ENCODE measurements at places on chromosomes 5 and 9.
A peak's percentile ranks its signal among the peaks of the same experiment; 100 is the strongest.

- no peak for DNase-seq
Observed at GRCh38 chr5:136087961-136088871, 44.4 kb upstream of the SMAD5 start.

GRCh38 chr5:75460532-75460931 is 50.9 kb downstream of the CERT1 start:
- DNase-seq: no peak

GRCh38 chr5:89988998-89989655 is 420.4 kb downstream of the CETN3 start:
- DNase-seq: no peak

DNA sequence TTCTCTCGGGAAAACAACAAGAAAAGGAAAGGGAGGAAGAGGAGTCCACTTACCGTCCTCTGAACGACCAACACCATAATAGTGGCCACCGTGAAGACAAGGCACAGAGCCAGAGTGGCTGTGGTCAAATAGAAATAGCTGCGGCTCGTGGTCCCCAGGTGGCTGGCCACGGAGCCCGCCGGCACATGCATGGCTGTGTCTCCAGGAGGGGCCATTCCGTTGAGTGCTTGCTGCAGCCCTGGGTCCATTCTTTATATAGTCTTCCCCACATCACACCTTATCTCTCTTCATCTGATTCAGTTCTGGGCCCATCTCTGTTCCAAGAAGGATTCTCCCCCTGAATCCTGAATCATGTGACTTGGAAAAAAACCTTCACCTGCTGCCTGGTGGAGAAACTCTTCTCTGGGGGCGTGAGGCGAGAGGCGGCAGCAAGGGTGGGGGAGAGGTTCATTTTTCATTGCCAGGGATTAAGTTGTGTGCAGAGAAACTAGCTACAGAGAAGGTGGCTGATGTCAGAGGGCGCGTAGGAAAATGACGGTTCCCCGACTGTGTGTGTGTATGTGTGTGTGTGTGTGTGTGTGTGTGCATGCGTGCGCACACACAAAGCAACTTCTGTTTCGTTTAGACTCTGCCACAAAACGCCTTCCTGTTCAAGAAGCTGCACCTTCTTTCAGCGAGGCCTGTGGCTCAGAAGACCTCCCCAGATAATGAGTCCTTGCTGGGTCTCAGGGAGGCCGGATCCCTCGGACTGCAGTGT is at the start of gene TNFSF8:
TSS of gene TNFSF8 (minus strand) at position 536 of the 757 bp plus-strand sequence. CDS start at position 248, 288 bp downstream.
- peak; percentile 65 for DNase-seq

DNA sequence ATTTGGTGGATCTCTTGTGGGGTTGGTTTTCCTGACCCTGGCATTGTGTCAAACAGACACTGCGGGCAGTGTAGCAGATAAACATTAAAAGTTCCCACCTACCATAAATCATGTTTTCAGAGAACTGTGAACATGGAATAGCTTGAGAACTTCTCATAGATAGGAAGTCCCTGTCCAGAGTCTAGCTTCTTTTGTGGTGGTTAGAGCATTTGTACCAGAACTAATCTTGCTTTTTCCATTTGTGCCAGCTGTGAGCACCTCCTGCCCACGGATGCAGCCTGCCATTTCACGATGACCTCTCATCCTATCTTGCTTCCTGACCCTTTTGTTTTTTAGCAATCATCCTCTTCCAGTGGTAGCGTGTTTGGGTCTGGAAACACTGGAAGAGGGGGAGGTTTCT is 61.4 kb downstream of the FAM78A start:
- no peak for DNase-seq

DNA sequence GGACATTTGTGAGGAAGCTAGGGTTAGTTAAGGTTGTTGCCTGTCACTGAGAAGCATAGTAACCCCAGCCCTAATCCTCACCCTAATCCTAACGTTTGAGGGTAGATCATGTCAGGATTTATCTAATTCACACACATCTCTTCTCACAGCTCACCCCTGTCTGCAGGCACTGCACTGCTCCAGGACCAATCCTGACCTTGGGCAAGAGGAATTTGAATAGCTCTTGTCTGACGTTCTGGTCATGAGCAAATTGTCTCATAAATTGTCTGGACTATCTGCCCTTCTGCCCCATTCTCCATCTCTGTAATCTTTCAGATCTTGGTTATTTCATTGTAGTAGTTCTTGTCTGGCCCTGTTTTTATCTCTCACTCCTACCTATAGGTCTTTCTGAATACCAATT is 18.7 kb downstream of the CRHBP start:
- no peak for DNase-seq

DNA sequence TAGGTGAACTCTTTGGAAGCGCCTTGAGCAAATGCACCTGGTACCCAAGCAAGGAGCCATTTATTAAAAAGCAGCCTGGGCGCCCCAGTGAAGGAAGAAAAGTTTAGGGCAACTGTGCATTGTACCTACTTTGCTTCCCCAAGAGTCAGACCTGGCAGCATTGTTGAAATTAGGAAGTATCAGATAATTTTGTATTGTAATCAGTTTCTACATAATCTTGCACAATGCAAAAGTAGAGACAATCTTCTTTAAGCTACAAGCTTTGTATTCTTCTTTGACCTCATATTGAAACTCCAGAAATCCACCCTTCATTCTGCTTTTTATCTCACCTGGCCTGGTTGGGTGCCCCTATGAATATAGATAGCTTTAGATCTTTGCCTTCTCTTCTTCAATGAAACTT is 490.8 kb downstream of the RASEF start:
- no peak for DNase-seq

DNA sequence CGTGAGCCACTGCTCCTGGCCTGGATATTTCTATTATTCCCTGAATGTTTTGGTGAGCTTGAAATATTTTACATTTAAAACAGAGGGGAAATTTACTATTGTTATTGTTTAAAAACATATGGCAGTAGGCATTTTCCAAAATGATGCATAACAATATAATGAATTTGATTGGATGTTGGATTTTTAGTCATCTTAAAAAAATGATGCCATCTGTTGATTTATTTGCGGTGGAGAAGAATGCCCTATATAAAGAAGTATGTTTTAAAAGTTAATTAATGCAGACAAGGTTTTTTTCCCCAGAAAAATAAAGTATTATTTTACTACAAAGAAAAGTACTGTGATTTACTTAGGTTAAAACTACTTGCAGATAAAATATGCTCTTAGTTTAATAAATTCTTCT is 33.4 kb upstream of the ARRDC3 start:
- DNase-seq: no peak

DNA sequence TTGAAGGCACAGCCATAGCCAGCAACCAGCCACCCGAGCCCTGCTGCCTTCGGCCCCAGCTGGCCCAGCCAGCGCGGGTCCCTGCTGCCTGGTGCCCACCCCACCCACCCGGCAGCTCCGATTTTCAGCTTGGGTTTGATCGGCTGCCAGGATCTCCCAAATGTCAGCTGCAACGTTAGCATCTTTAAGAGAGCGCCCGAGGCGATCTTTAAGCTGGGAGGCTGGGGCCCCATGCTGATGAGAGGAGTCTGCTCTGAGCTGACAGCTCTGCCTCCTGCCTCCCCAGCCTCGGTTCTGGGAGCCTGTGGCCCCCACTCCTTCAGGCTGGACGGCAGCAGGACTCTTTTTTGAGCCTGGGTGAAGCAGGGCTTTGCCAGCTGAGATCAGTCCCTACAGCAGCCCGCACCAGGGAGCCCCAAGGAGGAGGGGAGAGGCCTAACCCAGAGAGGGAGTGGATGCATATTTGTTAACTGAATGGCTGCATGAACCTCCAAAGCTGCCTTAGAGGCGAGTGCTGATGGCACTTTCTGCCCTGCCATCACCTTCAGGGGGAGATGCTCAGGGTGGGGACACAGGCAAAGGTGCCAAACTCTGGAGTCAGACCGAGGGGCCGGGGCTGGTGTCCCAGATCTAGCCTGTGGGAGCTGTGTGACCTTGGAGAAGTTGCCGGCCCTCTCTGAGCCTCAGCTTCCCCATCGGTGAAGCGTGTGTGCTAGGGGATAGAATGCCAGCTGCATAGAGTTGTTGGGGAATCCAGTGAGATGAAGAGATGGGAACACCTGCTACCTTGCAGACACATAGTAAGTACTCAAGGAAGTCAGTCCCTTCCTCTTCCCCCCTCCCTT is 165.5 kb downstream of the C9orf50 start:
- DNase-seq: no peak

GRCh38 chr9:83405759-83406158 is 132.4 kb downstream of the FRMD3 start:
- DNase-seq: no peak

DNA sequence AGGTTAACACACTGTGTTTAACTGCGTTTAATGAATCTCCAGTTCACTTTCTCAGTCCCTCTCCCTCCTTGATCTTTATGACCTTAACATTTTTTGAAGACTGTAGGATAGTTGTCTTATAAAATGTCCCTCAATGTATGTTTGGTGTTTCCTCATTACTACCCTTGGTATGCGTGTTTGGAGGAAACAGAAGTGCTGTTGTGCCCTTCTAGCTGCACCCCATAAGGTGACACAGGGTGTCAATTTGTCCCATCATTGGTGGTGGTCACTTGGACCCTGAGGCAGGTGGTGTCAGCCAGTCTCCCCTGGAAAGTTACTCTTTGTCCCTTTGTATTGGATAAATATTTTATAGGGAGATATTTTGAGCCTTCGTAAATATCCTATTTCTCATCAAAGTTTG is 52.3 kb downstream of the RAD23B start:
- DNase-seq: no peak

GRCh38 chr5:157994906-157995519 is 136.1 kb upstream of the CLINT1 start:
- DNase-seq: peak; percentile 51

DNA sequence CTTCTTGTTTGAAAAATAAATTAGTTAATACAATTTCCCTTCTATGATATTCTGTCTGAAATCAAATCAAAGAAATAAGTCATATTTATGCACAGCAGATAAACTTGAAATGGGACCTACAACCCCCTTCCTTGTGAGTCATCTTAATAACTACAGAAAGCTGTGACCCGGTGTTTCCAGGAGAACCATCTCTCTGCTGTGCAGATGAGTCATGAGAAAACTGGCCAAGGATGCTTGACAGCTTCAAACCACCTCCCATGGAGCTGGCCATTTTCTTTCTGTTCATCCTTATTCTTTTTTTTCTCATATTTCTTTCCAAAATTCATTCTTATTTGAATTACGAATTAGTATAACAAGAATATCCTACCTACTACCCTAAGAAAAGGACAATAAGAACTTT is 43.4 kb upstream of the NR4A3 start:
- no peak for DNase-seq

- DNase-seq: no peak
Observed at GRCh38 chr9:80509358-80509757, 937.6 kb downstream of the TLE4 start.
